Aorta (tissue), 5 donors: ENCODE measurements at places on chromosomes 7 and 10.

GRCh38 chr10:59909815-59910214 lies 3.5 kb upstream of the CCDC6 start:
- no peaks in the 10 kb centered on the region for H3K36me3 ChIP-seq
- H3K4me3 ChIP-seq: no peak overlapping the region
- H3K4me1 ChIP-seq: no peaks in the 10 kb centered on the region
- H3K27me3 ChIP-seq: no peaks in the 10 kb centered on the region
- H3K27ac ChIP-seq: no peak overlapping the region
- no peak for DNase-seq

- H3K27me3 ChIP-seq: no peaks in the 10 kb centered on the region
- H3K27ac ChIP-seq: no peak overlapping the region
- no peak for DNase-seq
Observed at GRCh38 chr10:125201108-125201524, 40.8 kb upstream of the CTBP2 start.

GRCh38 chr10:10831085-10831484 lies 186.6 kb upstream of the CELF2 start:
- H3K36me3 ChIP-seq: no peaks in the 10 kb centered on the region
- no peaks in the 10 kb centered on the region for H3K4me1 ChIP-seq
- DNase-seq: peak; percentile 82
- no peaks in the 10 kb centered on the region for H3K27me3 ChIP-seq

DNA sequence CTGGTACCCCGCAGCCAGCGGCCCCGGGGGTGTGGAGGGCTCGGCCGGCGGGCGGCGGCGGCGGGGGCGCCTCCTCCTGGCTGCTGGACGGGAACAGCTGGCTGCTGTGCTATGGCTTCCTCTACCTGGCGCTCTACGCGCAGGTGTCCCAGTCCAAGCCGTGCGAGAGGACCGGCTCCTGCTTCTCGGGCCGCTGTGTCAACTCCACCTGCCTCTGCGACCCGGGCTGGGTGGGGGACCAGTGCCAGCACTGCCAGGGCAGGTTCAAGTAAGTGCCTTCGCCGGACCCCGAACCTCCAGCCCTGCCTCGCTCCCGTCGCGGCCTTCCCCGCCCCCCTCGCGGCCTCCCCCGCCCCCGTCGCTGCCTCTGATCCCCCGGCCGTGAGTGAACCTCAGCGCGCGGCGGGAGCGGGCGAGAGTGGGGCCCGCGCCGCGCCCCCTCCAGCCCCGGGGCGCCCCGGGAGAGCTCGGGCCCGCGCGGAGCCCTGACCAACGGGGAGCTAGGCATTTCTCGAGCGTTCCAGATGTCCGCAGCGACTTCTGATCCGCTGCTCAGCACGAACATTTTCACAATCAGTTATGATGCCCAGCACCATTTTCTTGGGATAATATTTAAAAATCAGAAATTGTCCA lies 727 bp downstream of the ATRNL1 start:
- H3K4me3 ChIP-seq: peak overlapping the region; percentile 86
- no peaks in the 10 kb centered on the region for H3K36me3 ChIP-seq
- H3K4me1 ChIP-seq: peaks cover 2% of the 10 kb centered on the region
- DNase-seq: no peak
- H3K27me3 ChIP-seq: no peaks in the 10 kb centered on the region

DNA sequence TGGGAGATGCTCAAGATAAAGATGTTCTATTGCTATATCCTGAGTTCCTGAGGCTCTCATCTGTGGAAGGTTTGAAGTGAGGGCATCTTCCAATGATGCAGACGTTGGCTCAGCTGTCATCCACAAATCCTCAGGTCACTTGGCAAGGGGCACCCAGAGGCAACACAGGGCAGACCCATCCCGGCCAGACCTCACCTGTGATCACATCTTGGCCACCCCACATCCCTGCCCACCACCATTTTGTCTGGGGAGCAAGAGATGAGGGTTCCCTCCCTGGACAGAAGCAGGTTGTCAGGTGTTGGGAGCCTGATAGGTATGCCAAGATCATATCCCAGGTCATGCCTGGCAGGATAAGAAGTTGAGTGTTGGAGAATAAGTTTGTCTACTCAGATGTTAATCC lies 918.2 kb upstream of the ZNF722 start:
- no peaks in the 10 kb centered on the region for H3K36me3 ChIP-seq
- no peak for DNase-seq
- H3K27ac ChIP-seq: no peak overlapping the region
- no peaks in the 10 kb centered on the region for H3K4me1 ChIP-seq
- no peak overlapping the region for H3K4me3 ChIP-seq

DNA sequence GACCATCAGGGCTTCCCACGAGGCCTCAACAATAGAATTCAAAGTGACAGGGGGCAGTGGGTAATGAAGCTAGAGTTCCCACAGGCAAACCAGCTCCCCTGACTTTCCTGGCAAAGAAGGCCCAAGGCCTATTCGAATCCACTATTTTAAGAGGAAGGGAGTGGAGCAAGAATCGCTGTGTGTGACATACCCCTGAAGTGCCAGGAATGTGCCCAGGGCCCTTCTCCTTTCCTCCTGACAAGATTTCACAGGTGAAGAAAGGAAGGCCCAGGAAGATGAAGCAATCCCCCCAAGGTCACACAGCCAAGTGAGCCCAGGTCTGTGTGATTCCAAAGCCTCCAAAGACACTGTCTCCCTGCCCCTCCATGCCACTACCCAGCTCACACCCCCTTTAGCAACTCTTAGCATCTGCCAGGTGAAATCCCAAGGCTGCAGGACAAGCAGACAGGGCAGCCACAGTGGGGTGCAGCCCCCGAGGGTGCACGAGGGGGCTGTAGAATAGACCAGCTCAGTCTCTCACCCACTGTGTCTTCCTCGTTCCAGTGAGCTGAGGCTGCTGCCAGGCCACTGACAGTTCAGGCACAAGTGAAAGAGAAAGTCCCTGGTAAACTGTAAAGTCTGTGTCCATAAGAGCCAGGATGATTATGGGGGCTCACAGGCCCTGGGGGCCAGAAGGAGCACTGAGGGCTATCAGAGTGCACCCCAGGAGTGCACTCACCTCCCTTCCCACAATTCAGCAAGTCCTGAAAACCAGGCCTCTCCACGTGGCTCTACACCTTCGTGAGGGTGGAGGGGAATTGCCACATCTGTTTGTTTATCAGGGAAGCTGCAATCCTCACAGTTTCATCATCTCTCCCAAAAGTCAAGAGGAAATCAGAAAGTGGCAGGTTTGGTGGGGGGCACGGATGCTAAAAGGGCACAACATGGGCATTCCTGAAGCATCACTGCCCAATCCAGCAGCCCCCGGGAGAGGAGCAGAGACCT lies 70.8 kb upstream of the ZMIZ1 start:
- no peak for DNase-seq
- H3K4me3 ChIP-seq: no peak overlapping the region
- no peaks in the 10 kb centered on the region for H3K36me3 ChIP-seq
- H3K27me3 ChIP-seq: no peaks in the 10 kb centered on the region
- H3K27ac ChIP-seq: no peak overlapping the region

GRCh38 chr10:32374605-32375004 lies 27.6 kb upstream of the EPC1 start:
- H3K27ac ChIP-seq: no peak overlapping the region
- H3K36me3 ChIP-seq: no peaks in the 10 kb centered on the region
- DNase-seq: no peak
- no peaks in the 10 kb centered on the region for H3K27me3 ChIP-seq
- H3K4me1 ChIP-seq: peaks cover 3% of the 10 kb centered on the region

DNA sequence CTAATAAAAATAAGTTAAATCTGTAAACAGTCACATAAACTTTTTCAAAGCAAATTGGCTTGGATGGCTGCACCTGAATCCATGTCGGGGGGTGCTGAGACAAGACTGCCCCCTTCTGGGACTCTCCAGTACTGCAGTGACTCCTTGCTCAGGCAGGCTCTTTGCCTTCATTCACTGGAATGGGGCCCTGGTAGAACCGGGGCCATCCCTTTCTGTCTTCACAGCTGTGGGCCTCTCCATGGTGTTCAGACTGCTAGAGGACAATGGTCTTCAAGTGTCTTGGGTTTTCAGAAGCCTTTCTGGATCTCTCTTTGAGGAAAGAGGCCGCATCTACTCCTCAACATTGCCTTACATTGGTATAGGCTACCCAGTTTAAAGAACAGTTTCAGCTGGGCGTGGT lies 16.1 kb upstream of the IMPDH1 start:
- peak; percentile 80 for DNase-seq
- no peaks in the 10 kb centered on the region for H3K36me3 ChIP-seq
- no peak overlapping the region for H3K27ac ChIP-seq
- H3K4me1 ChIP-seq: no peaks in the 10 kb centered on the region
- H3K4me3 ChIP-seq: no peak overlapping the region

DNA sequence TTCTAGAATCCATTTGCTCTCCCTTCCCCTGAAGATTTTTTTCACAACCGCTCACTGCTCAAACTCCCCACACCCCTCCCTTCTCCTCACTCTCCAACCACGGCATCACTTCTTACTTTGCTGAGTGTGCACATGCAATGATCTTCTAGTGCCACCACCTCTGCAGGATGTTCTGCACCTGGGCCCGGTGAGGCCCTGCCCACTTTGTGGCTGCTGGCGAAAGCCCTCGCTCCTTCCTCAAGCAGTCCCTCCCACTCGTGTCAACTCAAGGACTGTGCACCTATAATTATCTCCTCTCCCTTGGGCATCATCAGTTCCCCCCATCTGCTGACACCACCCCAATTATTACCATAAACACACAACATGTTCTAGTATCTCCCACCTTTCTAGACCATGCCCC lies 91.0 kb upstream of the LANCL2 start:
- H3K4me1 ChIP-seq: no peaks in the 10 kb centered on the region
- DNase-seq: no peak
- H3K4me3 ChIP-seq: no peak overlapping the region
- no peaks in the 10 kb centered on the region for H3K36me3 ChIP-seq
- H3K27ac ChIP-seq: no peak overlapping the region
- H3K27me3 ChIP-seq: no peaks in the 10 kb centered on the region

DNA sequence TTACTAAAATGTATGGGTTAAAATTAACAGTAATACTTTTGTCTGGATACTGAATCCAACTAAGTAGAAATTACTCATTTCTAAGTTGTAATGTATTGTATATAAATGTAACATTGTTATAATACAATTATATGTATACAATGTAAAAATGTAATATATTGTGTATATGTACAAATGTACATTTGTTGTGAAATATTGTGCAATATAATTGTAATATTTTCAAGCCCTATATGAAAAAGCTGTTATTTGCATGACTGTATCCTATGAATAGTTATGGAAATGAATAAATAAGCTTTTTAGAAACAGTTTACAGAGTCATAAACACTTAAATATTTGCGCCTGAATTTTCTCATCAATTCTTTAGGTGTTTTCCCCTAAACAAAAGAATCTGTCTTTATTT lies 20.3 kb upstream of the UMAD1 start:
- no peak overlapping the region for H3K27ac ChIP-seq
- no peaks in the 10 kb centered on the region for H3K27me3 ChIP-seq
- no peak for DNase-seq

- no peak overlapping the region for H3K4me3 ChIP-seq
- H3K27ac ChIP-seq: no peak overlapping the region
- no peak for DNase-seq
- H3K4me1 ChIP-seq: no peaks in the 10 kb centered on the region
Observed at GRCh38 chr7:103914147-103914899, 75.1 kb downstream of the RELN start.

DNA sequence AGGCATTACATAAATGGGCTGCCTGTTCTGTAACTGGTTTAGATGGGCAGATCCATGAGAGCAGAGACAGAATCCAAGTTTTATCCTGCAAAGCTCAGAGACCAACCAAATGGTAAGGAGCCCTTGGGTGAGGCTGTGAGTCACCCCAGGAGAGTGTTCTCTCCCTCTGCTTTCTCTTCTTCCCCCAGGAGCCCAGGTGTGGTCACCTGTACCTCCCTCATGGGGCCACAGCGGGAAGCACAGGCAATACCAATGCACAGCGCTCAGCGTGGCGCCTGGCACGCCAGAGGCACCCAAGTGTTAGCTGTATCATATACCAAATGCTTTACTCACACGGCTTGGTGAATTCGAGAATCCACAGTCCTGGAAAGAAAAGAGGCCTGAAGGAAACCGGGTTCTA lies 39.4 kb downstream of the CTBP2 start:
- H3K27me3 ChIP-seq: no peaks in the 10 kb centered on the region
- no peak overlapping the region for H3K4me3 ChIP-seq
- H3K36me3 ChIP-seq: no peaks in the 10 kb centered on the region
- DNase-seq: no peak

DNA sequence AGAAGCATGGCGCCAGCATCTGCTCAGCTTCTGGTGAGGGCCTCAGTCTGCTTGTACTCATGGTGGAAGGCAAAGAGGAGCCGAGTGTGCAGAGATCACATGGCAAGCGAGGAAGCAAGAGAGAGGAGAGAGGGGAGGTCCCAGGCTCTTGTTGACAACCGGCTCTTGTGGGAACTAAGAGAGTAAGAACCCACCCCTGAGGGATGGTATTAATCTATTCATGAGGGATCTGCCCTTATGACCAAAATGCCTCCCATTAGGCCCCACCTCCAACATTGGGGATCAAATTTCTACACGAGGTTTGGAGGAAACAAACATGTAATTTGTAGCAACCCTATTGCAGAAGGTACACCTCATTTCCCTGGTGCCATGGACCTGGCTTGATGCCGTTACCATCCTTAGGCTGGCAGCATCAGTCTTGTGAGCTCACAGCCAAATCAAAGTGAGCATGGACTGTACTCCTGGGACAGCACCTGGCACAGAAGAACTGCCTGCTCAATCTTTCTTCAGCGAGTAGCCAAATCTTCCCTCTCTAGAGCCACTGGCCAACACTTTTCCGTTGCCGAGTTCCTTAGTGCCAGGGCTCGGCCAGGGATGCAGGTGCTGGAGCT lies 6.5 kb downstream of the BTBD16 start:
- H3K4me3 ChIP-seq: no peak overlapping the region
- DNase-seq: no peak
- no peaks in the 10 kb centered on the region for H3K27me3 ChIP-seq
- no peaks in the 10 kb centered on the region for H3K36me3 ChIP-seq
- no peak overlapping the region for H3K27ac ChIP-seq
- no peaks in the 10 kb centered on the region for H3K4me1 ChIP-seq

- H3K27me3 ChIP-seq: no peaks in the 10 kb centered on the region
- H3K4me1 ChIP-seq: peaks cover 3% of the 10 kb centered on the region
- H3K36me3 ChIP-seq: no peaks in the 10 kb centered on the region
- DNase-seq: no peak
- H3K4me3 ChIP-seq: no peak overlapping the region
Observed at GRCh38 chr7:82373926-82374635, 69.5 kb downstream of the CACNA2D1 start.
